ENCODE measurements at places on chromosomes 3 and 15. TPM values are rescaled to one million over a fixed set of nuclear protein-coding genes. Genes with fewer than 3 reads are reported as not detected.

DNA sequence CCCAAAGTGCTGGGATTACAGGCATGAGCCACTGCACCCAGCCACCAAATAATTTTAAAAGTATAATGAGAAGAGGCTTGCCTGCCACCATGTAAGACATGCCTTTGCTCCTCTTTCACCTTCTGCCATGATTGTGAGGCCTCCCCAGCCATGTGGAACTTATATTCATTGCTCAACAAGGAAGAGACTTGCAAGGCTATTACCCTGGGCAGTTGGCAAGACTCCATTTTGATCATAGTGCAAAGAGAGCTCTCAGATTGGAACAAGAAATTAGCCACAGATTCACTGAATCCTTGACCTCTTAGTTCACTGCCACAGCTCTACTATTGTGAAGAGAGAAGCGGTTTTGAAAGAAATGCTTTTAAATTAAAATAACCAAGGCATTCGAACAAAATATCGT lies 6.1 kb downstream of the SCAP start:
- no peak overlapping the region for H3K27ac ChIP-seq
- no peak overlapping the region for H3K4me3 ChIP-seq
- H3K36me3 ChIP-seq = peaks cover 36% of the 10 kb centered on the region
- DNase-seq = no peak
- H3K4me1 ChIP-seq = peaks cover 33% of the 10 kb centered on the region
- no peaks in the 10 kb centered on the region for H3K27me3 ChIP-seq

DNA sequence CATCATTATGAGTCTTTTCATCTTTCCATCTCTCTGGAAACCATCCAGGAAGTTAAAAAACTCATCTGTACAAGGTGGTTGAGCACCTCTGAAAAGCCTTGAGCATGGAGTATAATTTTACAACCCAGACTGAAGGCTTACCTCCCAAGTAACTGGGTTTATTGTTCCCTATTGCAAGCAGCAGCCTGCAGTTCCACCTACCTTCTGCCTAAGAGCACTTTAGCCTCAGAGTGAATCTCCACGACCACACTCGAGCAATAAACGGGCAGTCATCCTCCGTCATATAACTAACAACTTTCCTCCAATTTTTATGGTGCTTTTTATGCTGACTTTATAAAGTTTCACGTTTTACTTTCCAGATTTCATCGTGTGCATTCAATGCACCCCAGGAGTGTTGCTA lies 32.8 kb downstream of the OSBPL10 start:
- no peak overlapping the region for H3K4me3 ChIP-seq
- H3K27me3 ChIP-seq = peaks cover 5% of the 10 kb centered on the region
- DNase-seq = no peak
- no peaks in the 10 kb centered on the region for H3K36me3 ChIP-seq
- H3K27ac ChIP-seq = no peak overlapping the region
- H3K4me1 ChIP-seq = no peaks in the 10 kb centered on the region

GRCh38 chr15:58434334-58434875 lies 2.6 kb downstream of the LIPC start:
- H3K36me3 ChIP-seq = no peaks in the 10 kb centered on the region
- no peak for DNase-seq
- no peaks in the 10 kb centered on the region for H3K27me3 ChIP-seq
- H3K27ac ChIP-seq = no peak overlapping the region
- H3K4me1 ChIP-seq = no peaks in the 10 kb centered on the region

EFCC1 gene
- total RNA-seq = 0.19 TPM

DNA sequence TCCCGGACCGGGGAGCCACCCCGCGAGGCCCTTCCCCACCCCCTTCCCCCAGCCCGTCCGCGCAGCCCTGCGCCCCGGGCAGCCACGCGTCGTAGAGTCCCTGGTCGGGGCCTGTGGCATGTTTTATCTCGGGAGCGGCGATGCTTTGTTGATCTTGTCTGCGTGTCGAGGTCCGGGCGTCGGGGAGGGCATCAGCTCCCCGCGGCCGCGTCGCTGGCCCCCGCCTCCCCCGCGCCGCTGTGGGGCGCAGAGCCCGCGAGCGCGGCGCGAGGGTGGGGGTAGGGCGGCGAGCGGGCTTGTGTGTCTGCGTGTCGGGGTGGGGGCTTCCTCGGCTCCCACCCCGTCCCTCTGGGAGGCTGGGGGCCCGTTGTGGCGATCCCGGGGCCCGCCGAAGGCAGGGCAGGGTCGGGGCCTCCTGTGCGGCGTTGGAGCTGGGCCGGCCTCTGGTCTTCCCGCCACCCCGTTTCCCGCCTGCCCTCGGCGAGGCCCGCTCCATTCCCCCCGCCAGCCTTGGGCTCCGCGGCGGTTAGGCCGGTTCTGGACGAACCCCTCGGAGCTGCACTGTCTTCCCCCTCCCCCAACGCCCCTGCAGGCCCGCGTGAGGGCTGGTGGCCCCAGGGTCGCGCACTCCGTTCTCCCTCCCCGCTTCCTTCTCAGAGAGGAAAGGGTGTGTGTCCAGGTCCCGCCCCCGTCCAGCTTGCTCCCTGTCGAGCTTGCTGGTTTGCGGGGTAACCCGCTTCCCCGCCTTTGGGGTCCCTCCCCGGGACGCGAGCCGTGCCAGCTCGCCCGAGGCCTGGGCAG lies 695 bp downstream of the GMPS start:
- H3K36me3 ChIP-seq = peaks cover 6% of the 10 kb centered on the region
- DNase-seq = peak; percentile 67
- peak overlapping the region; percentile 99 for H3K4me3 ChIP-seq
- H3K27me3 ChIP-seq = no peaks in the 10 kb centered on the region

SLC35A5 gene
- 16.5 TPM for total RNA-seq

SLC28A1 gene
- not detected for total RNA-seq

DNA sequence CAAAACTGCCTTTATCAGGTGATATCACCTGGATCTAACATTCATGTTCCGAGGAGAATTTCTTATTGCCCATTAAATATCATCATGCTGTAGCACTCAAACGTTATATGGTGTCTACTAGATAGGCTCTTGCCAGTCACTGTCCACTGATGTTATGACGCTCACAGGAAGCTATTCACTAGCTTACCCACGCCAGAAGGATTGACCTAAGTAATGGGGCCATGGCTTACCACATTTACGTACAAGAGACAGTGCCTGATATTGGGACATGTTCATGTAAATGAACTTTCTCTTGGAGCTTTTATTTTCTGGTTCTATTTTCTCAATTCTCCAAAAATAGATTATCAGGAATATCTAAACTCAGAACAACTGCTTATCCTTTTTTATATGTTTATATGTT lies 91.7 kb upstream of the NAALADL2 start:
- H3K27ac ChIP-seq = no peak overlapping the region
- DNase-seq = no peak
- H3K4me3 ChIP-seq = no peak overlapping the region
- H3K36me3 ChIP-seq = no peaks in the 10 kb centered on the region
- no peaks in the 10 kb centered on the region for H3K27me3 ChIP-seq
- H3K4me1 ChIP-seq = no peaks in the 10 kb centered on the region

DNA sequence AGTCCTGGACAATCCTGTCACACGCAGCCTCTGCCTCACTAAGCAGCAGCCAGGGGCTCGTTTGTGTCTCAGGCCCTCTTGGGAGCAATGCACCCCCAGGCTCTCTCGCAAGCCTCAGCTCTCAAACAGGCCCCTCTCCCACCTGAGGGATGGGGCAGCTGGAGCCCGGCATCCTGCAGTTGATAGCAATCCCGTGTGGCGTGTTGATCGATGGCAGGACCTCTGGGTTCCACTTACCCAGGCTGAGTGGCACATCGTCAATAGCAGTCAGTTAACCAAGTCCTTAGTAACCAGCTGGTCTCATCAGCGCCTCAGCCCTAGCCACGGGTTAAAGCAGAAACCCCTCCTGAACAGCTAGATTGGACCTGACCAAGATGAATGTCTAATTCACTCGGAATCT lies 36.5 kb upstream of the PLXNA1 start:
- peaks cover 4% of the 10 kb centered on the region for H3K4me1 ChIP-seq
- H3K36me3 ChIP-seq = peaks cover 2% of the 10 kb centered on the region
- DNase-seq = no peak
- H3K27me3 ChIP-seq = no peaks in the 10 kb centered on the region
- no peak overlapping the region for H3K27ac ChIP-seq
- H3K4me3 ChIP-seq = no peak overlapping the region

- no peaks in the 10 kb centered on the region for H3K27me3 ChIP-seq
- no peak overlapping the region for H3K27ac ChIP-seq
- DNase-seq = no peak
- no peaks in the 10 kb centered on the region for H3K4me1 ChIP-seq
- no peaks in the 10 kb centered on the region for H3K36me3 ChIP-seq
Measured at GRCh38 chr3:43370293-43370980, 84.1 kb downstream of the SNRK start.

DNA sequence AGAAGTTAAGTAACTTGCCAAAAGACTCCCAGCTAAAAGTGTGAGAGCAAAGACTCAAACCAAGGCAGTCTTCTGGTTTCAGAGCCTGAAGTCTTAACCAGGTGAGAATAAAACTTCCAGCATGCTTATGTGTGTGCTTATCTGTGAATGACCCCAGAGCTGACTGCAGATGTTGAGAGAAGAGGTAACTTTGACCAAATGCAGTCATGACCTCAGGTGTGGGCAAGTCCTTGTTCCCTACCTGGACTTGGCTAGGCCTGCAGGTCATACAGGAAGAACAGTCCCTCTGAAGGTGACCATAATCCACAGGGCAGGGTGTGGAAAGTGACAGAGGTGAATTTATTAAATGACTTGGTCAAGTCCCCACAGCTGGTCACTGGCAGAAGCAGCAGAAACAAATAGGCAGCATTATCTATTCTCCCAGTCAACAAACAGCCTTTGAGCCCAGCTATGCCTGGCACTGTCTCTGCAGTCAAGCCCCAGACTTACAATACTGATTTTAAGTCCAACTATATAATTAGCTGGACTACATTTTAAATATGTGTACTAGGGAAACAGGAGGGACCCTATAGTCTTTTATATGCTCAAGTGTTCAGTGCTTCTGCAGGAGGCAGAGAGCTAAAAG lies 3.0 kb upstream of the CPEB1 start:
- no peak overlapping the region for H3K27ac ChIP-seq
- no peaks in the 10 kb centered on the region for H3K36me3 ChIP-seq
- peaks cover 3% of the 10 kb centered on the region for H3K4me1 ChIP-seq
- peaks cover 32% of the 10 kb centered on the region for H3K27me3 ChIP-seq
- no peak for DNase-seq

DNA sequence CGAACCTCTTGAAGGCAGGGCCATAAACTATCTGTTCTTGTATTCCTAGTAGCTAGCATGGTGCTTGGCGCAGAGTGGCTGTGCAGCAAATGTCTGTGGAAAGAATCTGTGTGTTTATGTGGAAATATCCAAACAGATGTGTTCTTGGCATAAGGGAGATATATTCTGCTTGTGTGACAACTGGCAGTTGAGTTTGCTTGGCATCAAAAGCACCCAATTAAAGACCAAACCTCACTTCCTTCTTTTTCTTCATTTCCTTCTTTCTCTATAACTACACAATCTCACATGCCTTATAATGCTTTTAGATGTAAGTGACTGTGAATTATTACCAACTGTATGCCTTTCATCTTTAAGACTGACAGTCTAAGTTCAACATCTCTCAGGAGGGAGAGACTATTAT lies 296.5 kb downstream of the SLC9A9 start:
- no peak for DNase-seq
- peaks cover 16% of the 10 kb centered on the region for H3K36me3 ChIP-seq
- H3K4me3 ChIP-seq = no peak overlapping the region

DNA sequence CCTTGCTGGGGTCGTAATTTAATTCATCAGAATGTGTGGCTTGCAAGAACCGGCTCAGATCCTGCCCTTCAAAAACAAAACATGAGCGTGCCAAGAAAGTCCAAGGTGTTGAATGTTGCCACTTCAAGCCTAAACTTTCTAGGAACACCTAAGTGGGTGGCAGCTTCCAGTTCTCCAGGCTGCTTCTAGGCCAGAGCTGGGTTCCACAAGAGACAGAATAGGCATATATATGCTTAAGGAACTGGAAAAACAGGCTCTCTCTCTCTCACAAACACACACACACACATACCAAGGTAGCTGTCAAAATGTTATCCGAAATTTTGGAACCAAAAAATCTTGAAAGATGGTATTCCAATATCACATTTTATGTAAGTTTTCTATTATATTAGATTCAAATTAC lies 890 bp upstream of the ADIPOQ start:
- H3K36me3 ChIP-seq = no peaks in the 10 kb centered on the region
- no peak overlapping the region for H3K27ac ChIP-seq
- no peak for DNase-seq
- H3K4me1 ChIP-seq = no peaks in the 10 kb centered on the region
- H3K27me3 ChIP-seq = peaks cover 7% of the 10 kb centered on the region

GRCh38 chr3:151382671-151383070 lies 1.9 kb downstream of the P2RY12 start:
- no peak overlapping the region for H3K27ac ChIP-seq
- peaks cover 2% of the 10 kb centered on the region for H3K27me3 ChIP-seq
- no peaks in the 10 kb centered on the region for H3K36me3 ChIP-seq

OTOL1 gene
- not detected for total RNA-seq

DNA sequence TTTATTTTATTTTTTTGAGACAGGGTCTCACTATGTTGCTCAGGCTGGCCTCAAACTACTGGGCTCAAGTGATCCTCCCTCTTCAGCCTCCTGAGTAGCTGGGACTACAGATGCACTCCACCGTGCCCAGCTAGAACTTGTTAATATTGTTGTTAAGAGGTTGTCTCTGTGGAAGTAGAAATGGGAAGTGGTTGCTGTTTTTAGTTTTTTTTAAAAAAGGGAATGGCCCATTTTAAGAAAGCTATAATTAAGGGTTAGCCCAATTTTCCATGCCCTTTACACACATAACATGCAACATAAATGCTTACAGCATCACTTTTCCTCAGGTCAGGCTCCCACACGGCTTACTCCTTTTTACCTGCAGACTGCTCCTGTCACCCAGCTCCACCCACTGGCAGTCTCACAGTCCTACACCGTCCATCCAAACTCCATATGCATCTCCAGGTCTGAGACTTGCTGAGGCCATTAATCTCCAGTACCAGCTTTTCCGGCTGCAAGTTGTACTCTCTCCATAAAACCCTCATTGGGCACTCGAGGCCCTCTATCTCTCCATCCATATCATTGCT lies 19.8 kb downstream of the MORC1 start:
- peak; percentile 16 for DNase-seq
- no peak overlapping the region for H3K27ac ChIP-seq
- H3K4me3 ChIP-seq = no peak overlapping the region
- no peaks in the 10 kb centered on the region for H3K27me3 ChIP-seq
